ENCODE measurements at places on chromosomes 11 and 22.

GRCh38 chr11:67600324-67601029, 6.3 kb upstream of the NDUFV1 start:
- no peak for DNase-seq

GRCh38 chr22:19654338-19654987, 59.8 kb upstream of the SEPTIN5 start:
- no peak for DNase-seq

DNA sequence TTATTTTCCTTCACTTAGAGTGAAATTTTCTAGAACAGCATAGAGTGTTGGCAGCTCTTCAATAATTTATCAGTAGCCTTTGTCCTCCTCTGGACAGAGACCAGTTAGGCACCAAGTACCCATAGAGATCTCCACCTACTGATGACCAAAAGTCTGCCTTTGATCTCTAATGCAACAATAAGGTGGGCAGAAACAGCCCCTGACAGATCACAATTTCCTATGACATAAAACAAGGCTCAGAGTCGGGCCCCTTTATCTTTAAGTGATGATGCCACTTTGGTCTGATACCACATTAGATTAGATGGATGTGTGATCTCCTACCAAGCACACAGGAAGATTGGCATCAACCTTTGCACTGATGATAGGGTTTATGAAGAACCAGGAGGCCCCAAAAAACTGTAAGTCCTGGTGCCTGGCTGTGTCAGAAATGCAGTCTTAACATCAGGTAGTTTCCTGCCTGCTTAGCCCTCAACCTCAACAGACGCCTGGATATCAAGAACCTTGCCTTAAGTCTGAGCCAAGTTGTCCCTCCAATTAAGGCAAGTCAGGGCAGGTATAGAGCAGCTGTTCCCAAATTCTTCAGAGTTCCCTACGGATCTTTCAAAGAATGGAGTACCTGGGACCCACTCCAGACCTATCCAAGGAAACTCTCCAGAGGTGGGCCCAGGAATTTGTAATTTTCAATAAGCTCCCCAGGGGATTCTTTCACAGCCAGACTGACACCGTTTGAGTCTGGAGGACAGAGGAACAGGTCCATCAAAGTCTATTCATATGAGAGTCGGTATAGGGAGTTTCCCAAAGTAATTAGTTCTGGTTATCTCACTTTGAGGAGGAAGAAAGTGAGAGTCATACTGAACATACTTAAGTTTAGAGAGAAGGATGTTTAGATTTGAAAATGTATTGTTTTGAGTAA, 30.6 kb upstream of the TMPRSS4 start:
- DNase-seq = no peak

GRCh38 chr11:17102462-17102861, 25.0 kb upstream of the RPS13 start:
- DNase-seq = no peak

DNA sequence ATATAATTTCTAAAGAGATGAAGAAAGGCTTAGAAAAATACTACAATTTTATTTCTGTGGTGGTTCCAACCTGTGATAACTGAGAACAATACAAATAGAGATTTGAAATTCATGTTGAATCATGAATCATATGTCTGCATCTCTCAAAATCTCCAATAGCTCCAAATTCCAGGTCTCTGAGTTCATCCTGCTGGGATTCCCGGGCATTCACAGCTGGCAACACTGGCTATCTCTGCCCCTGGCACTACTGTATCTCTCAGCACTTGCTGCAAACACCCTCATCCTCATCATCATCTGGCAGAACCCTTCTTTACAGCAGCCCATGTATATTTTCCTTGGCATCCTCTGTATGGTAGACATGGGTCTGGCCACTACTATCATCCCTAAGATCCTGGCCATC, at the start of gene OR56B1:
TSS of gene OR56B1 (plus strand) at position 53 of the 400 bp plus-strand sequence. CDS start at position 122, 69 bp downstream.
- no peak for DNase-seq

DNA sequence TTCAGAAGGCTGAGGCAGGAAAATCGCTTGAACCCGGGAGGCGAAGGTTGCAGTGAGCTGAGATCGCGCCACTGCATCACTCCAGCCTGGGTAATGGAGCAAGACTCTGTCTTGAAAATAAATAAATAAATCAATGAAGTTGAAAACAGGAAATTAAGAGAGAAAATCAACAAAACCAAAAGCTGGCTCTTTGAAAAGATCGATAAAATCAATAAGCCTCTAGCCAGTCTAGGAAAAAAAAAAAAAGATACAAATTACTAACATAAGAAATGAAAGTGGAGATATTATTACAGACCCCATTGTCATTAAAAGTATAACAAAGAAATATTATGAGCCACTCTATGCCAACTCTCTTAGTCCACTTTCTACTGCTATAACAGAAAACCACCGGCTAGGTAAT, 48.0 kb upstream of the NUP160 start:
- no peak for DNase-seq

- no peak for DNase-seq
Measured at GRCh38 chr11:96145163-96145585, 197.8 kb downstream of the MAML2 start.

- no peak for DNase-seq
Measured at GRCh38 chr11:8352876-8353505, 89.3 kb upstream of the LMO1 start.

GRCh38 chr11:117684731-117685130, 112.3 kb downstream of the DSCAML1 start:
- DNase-seq = no peak

- DNase-seq = no peak
Measured at GRCh38 chr11:118396097-118396501, 5.3 kb upstream of the ATP5MG start.

Data from stimulated activated CD4-positive, alpha-beta T cell treated with anti-CD3 and anti-CD28 coated beads, Interleukin-15, amount 100 ng/mL, for 1 hour (primary cell).